ENCODE measurements at places on chromosomes 12 and 14. TPM values are rescaled to one million over a fixed set of nuclear protein-coding genes. Genes with fewer than 3 reads are reported as not detected.

DNA sequence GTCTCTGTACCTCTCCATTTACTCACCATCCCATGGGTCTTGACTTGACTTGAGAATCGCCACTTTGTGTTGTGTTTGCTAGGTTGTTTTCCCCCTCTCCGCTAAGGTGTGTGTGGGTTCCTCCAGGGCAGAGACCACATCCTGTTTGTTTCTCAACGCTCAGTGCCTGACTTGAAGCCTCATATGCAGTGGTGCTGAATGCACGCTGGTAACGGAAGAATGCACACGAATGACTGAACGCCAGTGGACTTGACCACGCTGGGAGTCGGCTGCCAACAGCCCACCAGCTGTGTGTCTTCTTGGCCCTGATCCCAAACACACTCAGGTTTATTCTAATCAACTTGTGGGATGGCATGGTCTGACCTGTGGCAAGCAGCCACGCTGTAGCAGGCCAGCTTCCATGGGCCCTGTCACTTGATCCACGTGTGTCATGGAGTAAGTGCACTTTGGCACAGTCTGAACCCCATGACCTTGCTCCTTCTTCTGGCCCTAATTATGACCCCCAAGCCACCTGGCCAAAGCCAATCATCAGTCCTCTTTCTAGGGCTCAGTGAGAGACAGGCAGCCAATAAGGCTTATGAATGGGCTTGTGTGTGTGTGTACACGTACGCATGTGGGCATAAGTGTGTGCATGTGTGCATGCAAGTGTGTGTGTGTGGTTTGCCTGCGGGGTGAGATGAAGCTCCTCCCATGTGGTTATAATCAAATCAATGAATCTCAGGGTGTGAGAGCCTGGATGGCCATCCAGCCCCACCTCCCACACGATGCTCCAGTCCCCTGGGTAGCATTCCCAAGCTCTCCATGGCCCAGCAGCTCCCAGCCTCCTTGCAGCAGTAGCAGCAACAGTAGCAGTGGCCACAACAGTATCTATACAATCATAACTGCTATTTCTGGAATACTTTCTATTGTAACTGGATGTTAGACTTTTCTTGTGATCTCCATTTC, 6.4 kb upstream of the TC2N start:
- DNase-seq, result peak; percentile 79

Gene RGS6
- total RNA-seq, result 2.5 TPM

DNA sequence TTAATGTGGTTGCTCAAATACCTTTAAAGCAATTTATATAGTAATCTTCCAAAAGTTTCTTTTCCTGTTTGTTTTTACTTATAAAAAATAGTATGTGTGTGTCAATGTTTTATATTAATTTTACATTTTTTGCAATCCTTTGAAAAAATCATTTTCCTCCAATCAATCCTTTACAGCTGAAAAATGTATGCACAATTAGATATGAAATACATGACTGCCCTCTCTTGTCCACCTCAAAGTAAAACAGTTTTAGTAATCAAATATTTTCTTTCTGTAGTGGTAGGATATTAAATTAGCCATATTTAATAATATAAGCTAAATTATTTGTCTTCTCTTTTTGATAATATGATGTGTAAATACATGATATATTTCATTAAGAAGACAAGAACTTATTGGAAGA, 269.9 kb downstream of the ADAMTS20 start:
- DNase-seq, result no peak

GRCh38 chr12:6461401-6462233, 8.9 kb downstream of the VAMP1 start:
- peak; percentile 82 for DNase-seq

Gene PAX9
- 0.23 TPM for total RNA-seq

GRCh38 chr12:31431721-31432240, 105.8 kb upstream of the SINHCAF start:
- DNase-seq, result no peak

- DNase-seq, result peak; percentile 46
Measured at GRCh38 chr12:93851257-93851671, 174.1 kb downstream of the CRADD start.

Gene STAC3
- total RNA-seq, result 4.2 TPM

- no peak for DNase-seq
Measured at GRCh38 chr14:90788031-90788430, 28.2 kb downstream of the TTC7B start.

Gene APOLD1
- total RNA-seq, result 10.4 TPM

Gene RAB3IP
- total RNA-seq, result 37.8 TPM

Gene GLS2
- 4.3 TPM for total RNA-seq

DNA sequence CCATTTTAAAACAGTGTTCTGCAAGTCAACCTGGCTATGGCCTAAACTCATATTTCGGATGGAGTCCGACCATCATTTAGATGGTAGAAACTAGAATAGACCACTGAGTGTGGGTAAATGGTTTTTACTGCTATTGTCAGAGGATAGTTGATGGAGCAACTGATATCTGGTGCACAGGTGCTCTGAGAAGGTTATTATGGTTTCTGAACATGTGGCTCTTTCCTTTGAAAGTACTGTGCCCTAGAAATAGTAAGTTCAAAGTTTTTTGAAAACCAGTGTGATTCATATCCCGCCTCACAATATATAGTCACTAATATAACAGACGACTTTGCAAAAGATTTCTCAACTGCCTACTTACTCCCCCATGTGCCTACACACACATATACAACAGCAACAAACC, 64.4 kb upstream of the BTG1 start:
- DNase-seq, result no peak

DNA sequence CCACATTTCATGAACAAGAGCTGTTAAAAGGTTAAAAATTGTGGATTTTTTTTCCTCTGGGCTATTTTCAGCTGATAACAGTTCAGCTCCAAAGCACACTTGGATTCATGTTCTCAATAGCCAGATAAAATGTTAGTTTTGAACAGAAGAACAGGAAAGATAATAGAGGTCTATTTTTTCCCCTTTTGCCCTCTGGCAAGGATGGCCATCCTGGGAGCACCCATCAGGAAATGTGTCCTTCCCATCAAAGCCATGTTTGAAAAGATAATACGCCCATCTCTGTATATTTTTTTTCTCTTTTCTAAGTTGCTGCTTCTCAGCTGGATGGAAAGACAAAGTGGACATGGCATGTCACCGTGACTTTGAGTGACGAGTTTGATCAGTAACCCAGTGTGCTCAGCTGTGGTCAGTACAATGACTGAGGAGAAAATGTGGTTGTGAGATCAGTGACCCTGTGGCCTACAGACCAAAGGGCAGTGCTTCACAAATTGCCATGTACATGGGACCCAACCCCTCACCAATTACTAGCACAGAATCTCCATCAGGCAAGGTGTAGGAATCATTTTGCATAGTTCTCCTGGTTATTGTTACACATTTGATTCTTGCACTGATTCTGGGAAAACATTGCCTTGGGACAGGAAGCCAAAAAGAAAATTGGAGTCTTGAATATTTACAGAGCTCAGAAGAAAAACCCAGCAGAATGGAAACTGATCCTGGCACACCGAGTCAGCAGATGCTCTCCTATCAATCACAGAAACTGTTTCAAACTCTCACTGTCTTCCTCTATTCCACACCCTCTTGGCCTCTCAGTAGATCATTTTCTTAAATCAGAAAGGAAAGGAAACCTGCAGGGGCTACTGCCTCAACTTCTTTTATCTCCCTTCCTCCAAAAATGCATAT, 64.3 kb downstream of the ANO6 start:
- DNase-seq, result no peak

GRCh38 chr14:72614365-72614764, 279.5 kb downstream of the DPF3 start:
- DNase-seq, result no peak

- DNase-seq, result no peak
Measured at GRCh38 chr12:11705010-11705409, 55.5 kb downstream of the ETV6 start.

DNA sequence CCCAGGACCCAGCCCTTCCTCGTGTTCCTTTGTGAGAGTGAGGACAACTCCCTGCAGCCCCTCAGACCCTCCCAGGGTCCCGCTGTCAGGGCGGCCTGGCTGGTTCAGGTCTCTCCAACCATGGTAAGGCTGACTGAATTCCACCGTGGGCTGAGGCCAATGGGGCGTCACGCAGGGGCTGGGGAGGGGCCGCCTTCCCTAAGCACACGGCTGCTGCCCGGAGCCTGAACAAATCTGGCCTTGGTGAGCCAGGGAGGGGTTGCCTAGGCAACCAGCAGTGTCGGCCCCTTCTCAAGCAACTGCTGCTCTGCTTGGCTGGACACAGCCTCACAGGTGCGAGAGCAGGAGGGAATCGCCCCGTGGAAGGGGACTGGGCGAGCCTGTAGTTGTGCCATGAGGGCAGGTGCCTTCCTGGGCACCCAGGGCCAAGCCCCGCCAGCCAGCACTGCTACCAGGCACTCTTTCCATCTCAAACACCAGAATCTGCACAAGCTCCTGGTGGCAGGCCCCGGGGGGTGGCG, 37.0 kb upstream of the GALNT9 start:
- DNase-seq, result no peak

GRCh38 chr12:114726092-114726710, 42.2 kb upstream of the TBX3 start:
- DNase-seq, result no peak

DNA sequence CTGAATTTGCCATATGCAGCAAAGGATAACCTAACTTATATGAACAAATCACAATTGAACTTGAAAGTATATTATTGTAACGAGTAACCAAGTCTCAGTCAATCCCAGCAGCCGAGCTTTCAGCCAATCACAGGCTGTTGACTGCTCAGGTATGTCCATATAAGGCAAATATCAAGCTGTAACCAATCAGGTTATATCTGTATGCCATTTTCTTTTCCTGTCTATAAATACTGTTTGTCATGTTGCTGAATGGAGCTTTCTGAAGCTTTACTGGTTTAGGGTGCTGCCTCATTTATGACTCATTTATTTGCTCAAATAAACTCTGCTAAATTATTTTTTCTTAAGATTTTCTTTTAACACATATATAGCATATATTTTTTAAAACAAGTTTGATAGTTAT, 1059.5 kb downstream of the GALC start:
- DNase-seq, result no peak

DNA sequence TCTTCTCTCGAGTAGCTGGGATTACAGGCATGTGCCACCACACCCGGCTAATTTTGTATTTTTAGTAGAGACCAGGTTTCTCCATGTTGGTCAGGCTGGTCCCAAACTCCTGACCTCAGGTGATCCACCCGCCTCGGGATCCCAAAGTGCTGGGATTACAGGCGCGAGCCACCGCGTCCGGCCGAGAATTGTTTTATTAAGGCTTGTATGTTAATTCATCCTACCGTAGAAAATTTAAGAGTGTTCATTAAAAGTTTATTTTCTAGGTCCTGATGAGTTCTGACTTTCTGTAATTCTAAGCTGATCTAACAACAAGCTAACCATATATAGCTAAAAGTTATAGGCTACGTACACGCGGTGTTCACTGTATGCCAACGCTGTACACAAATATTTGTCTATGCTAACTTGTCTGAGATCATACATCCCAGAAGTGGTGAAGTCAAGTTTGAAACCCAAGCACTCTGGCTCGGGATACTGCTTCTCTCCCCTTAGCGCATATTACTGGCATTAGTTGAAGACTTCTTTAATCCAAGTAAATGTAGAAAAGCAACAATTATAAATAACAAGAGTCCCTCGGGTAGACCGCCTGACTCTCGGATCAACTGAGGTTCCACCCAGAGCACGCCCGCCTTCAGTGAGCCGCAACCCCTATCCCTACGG, 570 bp upstream of the MRPS35 start:
- no peak for DNase-seq

DNA sequence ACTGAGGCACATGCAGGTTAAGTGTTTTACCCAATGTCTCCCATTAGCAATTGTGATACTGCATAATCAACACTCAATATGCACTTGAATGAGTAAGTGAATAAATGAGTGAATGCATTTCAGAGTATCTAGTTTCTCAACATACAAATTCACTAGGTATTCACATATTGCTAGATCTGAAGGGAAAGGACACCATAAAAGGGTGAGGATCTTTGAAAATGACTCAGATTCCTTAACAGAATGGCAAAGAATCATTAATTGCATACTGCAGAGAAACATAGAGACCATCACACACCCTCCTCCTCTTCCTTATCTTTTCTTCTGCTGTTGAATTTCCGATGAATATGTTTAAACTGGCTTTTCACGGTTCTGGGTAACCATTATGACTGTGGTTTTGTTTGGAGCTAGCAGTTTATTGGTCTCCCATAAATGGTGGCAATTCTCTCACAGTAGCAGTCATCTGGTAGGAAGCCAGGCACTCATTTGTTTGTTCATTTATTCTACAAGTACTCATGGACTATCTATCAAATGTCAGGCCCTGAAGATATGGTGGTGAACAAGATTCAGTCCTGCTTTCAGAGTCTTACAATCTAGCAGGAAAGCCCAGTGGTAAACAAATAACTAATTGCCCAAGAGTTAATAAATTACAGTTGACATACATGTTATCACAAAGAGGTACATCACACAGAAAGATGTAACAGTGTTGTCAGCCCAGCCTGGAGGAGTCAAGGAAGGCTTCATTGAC, 70.2 kb downstream of the LLPH start:
- no peak for DNase-seq

Gene DNAI7
- not detected for total RNA-seq

- no peak for DNase-seq
Measured at GRCh38 chr12:90036637-90037036, 328.0 kb upstream of the ATP2B1 start.

- no peak for DNase-seq
Measured at GRCh38 chr14:69096781-69097475, 56.0 kb downstream of the DCAF5 start.

GRCh38 chr12:91139286-91139685, 28.0 kb upstream of the LUM start:
- DNase-seq, result no peak

GRCh38 chr12:13090054-13090453, 13.4 kb downstream of the GSG1 start:
- DNase-seq, result no peak

- no peak for DNase-seq
Measured at GRCh38 chr14:55535516-55536203, 44.3 kb upstream of the KTN1 start.

DNA sequence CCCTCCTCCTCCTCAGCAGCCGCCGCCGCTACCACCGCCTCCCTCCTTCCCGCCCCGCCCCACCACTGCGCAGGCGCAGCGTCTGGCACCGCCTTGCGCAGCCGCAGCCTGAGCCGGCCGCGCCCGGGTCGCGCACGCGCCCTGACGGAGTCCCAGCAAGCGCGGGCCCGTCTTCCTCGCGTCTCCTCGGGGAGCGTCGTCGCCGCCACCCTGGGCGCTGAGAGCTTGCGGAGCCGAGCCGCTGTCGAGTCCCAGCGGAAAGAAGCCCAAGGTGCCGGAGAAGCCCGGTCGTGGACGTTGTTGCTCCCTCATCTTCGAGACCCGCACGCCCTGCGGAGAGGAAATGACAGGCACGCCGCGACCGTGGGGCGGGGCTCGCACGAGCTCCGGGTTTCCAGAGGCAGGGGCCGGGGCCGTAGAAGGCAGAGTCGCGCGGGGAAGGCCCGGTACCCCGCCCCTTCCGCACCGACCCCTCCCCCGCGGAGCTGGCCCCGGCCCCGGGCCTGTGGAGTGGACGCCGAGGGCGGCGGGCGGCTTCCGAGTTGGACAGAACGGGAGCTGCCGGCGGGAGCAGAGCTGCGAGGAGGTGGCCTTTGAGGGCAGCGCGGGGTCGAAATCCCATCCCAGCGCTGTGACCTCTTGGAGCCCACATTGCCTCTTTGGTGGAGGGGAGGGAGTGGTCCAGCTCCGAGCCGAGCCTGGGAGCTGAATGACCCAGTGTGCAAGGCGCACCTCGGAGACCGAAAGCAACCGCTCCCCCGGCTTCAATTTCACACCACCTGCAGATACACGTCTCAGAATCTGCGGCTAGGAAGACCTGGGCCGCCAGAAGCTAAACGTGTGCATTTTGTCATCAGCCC, 469 bp upstream of the RAB35 start:
- peak; percentile 99 for DNase-seq

Gene MYF6
- not detected for total RNA-seq

Gene NTN4
- 0.26 TPM for total RNA-seq

Gene CYP27B1
- total RNA-seq, result 14.7 TPM

Gene BCL11B
- 58.0 TPM for total RNA-seq
